Thymus (tissue), 14 donors: ENCODE measurements at places on chromosomes 11 and 22. TPM values are rescaled to one million over a fixed set of nuclear protein-coding genes. Genes with fewer than 3 reads are reported as not detected.

The RAB39A gene
- polyA plus RNA-seq, result 0.66 TPM

GRCh38 chr22:23467721-23468294, 112.3 kb downstream of the IGLL1 start:
- DNase-seq, result no peak

DNA sequence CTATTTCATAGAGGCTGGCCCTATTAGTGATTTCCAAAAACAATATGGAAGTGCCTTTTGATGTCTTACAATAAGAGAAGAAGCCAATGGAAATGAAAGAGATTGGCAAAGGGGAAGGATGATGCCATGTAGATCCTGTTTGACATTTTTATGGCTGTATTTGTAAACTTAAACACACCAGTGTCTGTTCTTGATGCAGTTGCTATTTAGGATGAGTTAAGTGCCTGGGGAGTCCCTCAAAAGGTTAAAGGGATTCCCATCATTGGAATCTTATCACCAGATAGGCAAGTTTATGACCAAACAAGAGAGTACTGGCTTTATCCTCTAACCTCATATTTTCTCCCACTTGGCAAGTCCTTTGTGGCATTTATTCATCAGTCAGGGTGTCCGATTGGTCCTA, 91.4 kb downstream of the CD44 start:
- DNase-seq, result no peak

DNA sequence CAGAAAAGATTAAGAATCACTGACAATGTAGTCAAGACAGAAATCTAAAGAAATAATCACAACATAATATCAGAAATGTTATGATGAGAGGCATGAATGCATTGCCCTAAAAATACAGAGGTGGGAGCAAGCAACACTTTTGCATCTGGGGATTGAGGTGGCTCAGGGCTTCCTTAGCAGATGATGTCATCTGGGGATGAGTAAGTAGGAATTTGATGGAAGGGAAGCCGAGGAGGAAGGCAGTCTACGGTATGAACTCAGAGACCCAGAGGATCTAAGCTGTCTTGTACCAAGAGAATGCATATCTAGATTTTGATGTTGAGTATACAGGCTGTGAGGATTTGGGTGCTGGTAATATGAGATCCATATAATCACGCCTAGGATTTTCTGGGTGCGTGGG, 193.0 kb upstream of the SNX19 start:
- DNase-seq, result no peak

DNA sequence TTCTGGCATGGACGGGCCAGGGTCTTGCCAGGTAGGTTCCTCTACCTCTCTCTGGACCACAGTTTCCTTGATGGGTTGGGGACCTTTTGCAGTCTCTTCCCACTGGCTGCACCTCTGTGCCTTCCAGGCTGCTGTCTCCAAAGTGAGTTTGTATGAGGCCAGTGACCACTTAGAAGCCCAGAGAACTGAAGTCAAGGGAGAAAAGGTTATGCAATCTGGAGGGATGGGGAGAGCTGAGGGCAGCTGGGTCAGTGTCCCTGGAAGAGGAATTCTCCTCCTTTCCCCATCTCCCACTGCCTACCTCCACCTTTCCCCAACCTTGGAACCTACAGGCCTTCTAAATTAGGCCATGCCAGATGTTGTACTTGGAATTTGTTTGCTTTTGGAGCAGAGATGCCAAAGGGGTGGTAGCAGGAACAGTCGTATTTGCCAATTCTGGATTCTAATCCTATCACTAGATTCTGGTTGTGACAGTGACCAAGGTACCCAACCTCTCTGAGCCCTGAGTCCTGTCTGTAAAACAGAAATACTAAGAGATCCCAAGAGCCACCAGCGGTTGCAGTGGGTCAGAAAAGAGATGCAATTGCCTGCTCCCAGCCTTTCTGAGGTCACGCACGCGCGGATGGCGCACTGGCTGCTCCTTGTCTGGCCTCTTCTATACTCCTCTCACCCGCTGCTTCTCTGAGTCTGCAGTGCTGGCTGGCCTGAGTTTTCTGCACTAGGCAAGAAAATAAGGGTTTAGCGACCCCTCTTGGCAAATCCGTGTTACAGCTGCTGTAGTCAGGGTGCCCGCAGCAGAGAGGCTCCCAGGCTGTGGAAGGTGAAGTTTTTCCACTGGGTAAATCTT, 10.7 kb upstream of the ACCSL start:
- DNase-seq, result peak; percentile 13

The POU2AF2 gene
- 0.32 TPM for polyA plus RNA-seq

The SYT8 gene
- polyA plus RNA-seq, result 9.8 TPM

DNA sequence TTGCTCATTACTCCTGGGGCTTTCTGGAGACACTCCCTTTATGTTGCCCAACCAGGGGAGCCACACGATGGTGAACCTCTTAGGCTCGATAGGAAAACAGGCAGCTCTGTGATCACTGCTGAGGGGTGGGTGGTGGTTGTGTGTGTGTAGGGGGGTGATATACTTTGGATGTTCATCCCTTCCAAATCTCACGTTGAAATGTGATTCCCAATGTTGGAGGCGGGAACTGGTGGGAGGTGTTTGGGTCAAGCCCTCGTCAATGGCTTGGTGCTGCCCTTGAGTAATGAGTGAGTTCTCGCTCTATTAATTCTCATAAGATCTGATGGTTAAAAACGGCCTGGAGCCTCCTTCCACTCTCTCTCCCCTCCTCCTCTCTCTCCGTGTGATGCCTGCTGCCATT, 204.0 kb upstream of the B3GAT1 start:
- no peak for DNase-seq

DNA sequence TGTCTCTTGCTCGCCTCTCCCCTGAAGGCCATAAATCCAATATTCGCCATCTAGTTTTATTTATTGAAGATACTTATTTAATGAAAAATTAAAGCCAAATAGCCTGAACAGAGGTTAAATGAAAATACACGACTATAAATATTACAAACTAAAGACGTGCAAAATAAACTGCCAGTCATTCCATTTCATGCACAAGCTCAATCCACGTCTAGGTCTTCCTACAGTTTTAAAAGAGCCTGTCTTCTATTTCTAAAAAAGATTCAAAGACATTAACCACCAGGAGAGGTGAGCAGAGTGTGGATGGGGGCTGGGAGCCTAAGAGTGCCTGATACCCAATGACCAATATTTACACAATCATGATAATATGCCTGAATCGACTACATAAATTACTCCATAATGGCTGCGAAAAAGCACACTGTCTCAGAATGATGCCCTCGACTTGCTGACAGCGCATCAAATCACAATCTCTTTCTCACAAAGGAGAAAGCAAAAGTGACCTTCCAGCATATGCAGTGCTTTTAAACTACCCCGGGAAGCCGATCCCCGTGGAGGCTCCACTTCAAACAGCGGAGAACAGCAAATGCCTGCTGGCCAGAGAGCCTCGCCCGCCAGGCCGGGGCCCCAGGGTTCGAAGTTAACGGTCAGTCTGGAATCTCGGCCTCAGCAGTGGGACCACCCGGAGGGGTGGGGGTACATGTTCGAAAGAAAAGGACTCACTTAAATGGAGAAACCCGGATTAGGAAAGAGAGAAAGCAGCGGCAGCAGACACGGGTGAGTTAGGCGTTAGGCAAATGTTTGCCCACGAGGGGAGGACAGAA, 1.7 kb downstream of the FCHSD2 start:
- peak; percentile 20 for DNase-seq

DNA sequence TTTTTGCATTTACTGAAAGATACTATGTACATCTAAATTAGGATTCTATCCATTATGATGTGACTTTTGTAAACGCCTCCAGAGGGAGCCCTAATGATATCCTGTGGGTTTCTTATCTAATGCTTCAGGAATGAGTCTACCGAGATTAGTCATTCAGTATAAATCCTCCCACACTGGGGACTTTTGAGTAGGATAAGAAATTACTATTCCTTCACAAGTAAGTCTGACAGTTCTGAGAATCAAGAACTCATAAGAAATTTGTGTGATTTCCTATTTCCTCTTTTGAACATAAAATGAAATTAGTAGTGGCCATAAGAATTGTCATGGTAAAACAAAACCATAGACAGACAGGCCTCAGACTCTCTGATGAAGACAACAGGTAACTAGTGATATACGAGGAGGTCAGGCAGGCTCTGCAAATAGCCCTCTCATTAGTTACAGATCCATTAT, 10.0 kb upstream of the OR5M1 start:
- no peak for DNase-seq

The CARD16 gene
- 75.7 TPM for polyA plus RNA-seq

The TIMM10 gene
- polyA plus RNA-seq, result 49.3 TPM

- no peak for DNase-seq
These were observed 23.4 kb downstream of the GRAP2 start for GRCh38 chr22:39924286-39924685.

DNA sequence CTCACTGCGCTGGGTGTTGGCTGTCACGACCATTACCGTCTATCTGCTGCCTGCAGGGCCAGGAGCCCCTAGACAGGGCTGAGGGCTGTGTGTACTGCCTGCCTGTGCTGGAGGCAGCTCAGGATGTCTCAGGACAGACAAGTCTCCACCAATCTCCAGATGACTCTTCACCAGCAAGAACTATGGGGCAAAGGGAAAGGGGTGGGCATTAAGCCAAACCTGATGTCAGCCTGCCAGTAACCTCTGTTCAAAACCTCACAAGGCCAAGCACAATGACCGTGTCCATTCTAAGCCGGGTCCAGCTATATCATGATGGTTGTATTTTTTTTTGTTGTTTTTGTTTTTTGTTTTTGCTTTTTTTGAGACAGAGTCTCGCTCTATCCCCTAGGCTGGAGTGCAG, 31.6 kb downstream of the MAFF start:
- no peak for DNase-seq

DNA sequence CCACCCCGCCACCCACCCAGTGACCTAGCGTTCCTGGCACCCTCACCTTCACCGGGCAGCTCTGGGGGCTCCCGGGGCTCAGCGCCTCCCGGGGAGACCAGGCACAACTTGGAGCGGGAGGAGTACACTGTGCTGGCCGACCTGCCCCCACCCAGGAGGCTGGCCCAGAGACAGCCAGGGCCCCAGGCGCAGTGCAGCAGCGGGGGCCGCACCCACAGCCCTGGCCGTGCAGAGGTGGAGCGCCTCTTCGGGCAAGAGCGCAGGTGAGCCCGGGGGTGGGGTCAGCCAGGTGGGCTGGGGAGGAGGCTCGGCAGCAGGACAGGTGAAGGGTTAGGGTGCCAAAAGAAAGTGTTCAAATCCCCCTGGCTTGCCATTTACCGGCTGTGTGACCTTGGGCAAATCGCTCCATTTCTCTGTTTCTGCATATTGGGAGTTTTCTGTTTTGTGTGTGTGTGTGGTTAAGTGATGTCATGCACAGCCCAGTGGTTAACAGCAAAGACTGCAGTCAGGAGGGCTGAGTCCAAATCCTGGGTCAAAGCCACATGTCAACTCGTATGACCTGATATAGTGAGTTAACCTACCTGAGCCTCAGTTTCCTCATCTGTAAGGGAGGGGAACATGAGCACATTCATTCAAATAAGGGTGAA, 29.5 kb downstream of the TRIOBP start:
- DNase-seq, result no peak

DNA sequence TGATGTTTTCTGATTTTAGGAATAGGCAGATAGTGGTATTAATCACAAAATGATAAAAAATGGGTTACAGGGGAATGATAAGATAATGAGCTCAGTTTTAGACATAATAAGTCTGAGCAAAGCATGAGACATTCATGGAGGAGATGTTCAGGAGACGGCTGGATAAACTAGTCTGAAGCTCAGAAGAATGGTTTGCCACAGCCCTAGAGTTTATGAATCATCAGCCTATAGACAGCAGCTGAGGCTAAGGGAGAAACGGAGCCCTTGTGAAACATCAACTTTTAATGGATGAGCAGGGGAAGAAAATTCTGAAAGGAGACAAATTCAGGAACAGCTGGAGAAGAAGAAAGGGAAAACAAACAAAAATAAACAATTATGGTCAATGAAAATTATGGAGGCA, 87.2 kb downstream of the RELT start:
- no peak for DNase-seq

The KRTAP5-7 gene
- 0.05 TPM for polyA plus RNA-seq

- DNase-seq, result no peak
These were observed 691 bp downstream of the CEP295 start for GRCh38 chr11:93662175-93662570.

GRCh38 chr11:119206511-119207414, 624 bp downstream of the CBL start:
- DNase-seq, result peak; percentile 57

The CRYBA4 gene
- polyA plus RNA-seq, result 1.6 TPM

DNA sequence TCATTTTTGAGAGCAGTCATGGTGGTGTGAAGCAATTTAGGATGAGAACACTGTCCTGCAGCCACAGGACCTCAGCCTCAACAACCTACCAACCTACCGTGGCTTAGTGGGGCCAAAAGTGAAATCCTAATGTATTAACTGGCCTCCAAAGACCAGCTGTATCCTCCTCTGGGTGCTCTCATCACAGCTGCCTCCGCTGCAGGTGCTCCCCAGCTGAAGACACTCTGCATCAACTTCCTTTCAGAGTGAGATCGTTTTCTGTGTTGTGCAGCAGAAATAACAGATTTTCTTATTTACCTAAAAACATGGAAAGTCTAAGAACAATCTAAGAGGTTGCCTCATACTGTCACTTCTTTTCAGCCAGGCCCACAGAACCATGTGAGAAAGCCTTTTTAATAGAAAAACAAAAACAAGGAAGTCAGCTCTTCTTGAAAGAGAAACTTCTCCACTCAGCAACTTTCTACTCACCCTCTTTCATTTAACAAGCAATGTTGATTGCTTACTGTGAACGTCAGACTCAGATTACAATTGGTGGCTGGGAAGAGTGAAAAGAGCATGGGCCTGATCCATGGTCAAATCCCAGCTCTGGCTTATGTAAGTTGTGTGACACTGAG, 136.1 kb downstream of the TENM4 start:
- no peak for DNase-seq

DNA sequence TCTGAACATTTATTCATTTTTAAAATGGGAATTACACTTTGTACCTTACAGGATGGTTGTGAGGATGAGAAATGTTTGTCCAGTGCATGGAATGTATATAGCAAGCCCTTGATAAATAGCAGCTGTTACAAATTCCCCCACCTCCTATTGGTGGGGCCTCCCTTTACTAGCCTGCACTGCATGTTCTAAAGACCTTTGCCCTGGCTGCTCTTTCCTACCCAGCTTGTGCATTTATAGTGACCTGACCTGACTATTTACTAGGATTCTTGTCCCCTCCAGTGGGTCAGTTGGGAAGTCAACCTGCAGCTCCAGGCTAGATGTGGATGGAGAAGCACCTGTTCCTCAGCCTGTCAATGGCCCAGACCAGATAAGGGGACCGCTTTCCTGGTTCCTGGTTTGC, 180.3 kb downstream of the HIPK3 start:
- DNase-seq, result no peak

The OR51B4 gene
- not detected for polyA plus RNA-seq

The CALCA gene
- 4.6 TPM for polyA plus RNA-seq

The FAM111B gene
- polyA plus RNA-seq, result 0.80 TPM

GRCh38 chr11:83436855-83437254, 150.7 kb upstream of the CCDC90B start:
- no peak for DNase-seq

The PRRG4 gene
- polyA plus RNA-seq, result 14.4 TPM

The SLC37A2 gene
- 3.0 TPM for polyA plus RNA-seq
